Muscle of leg (tissue), 16 donors: ENCODE measurements at places on chromosomes 16 and 17. TPM values are rescaled to one million over a fixed set of nuclear protein-coding genes. Genes with fewer than 3 reads are reported as not detected.

DNA sequence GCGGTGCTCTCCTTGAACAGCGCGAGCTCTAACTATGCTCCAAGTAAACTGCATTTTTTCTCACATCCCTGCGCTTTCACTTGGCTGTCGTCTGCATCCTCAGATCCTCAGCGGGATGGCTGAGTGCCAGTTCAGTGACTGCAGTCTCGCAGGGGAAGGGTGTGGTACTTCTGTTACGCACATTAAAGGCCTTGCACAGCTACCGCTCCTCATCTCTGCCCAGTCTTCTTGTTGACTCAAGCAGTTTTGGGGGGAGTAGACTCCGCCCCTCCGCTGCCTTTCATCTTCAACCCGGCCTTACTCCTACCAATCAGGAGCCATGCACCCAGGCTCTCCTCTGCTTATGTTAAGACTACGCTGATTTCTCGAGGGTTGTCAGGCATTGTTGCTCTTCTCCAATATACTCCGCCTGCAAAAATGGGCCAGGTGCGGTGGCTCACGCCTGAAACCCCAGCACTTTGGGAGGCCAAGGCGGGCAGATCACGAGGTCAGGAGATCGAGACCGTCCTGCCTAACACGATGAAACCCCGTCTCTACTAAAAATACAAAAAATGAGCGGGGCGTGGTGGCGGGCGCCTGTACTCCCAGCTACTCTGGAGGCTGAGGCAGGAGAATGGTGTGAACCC, 10.0 kb downstream of the ATP5PD start:
- H3K4me1 ChIP-seq, result peaks cover 35% of the 10 kb centered on the region
- peak overlapping the region; percentile 98 for H3K27ac ChIP-seq
- H3K27me3 ChIP-seq, result no peaks in the 10 kb centered on the region
- peak; percentile 90 for DNase-seq

DNA sequence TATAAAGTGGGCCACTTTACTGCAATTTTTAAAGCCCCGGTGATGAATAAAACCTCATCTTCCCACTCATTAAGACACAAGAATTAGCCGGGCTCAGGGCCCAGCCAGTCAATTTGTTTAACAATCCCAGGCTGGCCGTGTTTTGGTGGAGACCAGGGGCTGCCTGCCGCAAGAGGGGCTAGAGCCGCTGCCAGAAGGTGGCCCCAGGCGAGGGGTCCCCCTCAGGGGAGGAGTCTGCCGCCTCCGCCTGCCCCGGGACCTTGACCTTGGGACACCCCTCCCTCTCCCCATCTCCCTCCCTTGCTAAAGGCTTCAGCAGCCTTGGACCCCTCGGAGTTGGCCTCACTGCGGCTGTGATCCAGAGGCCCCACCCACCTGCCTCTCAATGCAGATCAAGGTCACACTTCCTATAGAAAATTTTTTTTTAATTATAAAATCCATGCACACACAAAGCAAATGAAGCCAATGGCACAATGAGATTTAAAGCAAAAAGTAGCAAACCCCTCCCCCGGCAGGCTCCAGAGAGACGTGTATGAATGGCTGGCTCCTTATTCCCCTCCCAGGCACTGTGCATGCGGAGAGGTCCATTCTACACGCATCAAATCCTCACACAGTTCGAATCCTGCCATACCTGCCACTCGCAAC, 23.0 kb upstream of the SLC38A10 start:
- no peaks in the 10 kb centered on the region for H3K27me3 ChIP-seq
- H3K4me1 ChIP-seq, result peaks cover 42% of the 10 kb centered on the region
- DNase-seq, result no peak
- H3K27ac ChIP-seq, result no peak overlapping the region
- H3K4me3 ChIP-seq, result no peak overlapping the region
- no peaks in the 10 kb centered on the region for H3K36me3 ChIP-seq

- peaks cover 4% of the 10 kb centered on the region for H3K4me1 ChIP-seq
- H3K36me3 ChIP-seq, result no peaks in the 10 kb centered on the region
- no peak overlapping the region for H3K27ac ChIP-seq
- H3K27me3 ChIP-seq, result no peaks in the 10 kb centered on the region
- H3K4me3 ChIP-seq, result no peak overlapping the region
- DNase-seq, result no peak
These were observed 18.2 kb downstream of the PAFAH1B1 start for GRCh38 chr17:2611627-2612026.

GRCh38 chr17:79815836-79816461, 19.1 kb upstream of the CBX8 start:
- H3K27me3 ChIP-seq, result peaks cover 87% of the 10 kb centered on the region
- H3K36me3 ChIP-seq, result no peaks in the 10 kb centered on the region
- H3K4me1 ChIP-seq, result peaks cover 39% of the 10 kb centered on the region
- no peak for DNase-seq

DNA sequence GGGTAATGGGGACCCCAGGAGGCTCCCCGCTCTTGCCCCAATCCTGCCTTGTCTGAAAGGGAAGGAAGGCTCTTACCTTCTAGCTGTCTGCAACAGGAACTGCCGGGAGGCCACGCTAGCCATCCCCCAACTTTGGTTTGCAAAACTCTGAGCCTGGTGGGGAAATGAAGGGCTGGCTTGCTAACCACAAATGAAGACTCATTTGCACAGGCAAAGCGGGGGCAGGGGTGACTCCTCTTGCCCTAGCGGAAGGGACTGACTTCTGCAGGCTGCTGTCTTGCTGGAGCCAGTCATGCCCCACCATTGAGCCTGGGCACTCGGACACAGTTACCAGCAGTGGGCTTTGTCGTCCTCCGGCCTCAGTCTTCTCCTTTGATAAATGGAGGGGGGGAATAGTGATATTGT, 52.6 kb downstream of the PLCG2 start:
- no peaks in the 10 kb centered on the region for H3K36me3 ChIP-seq
- no peak overlapping the region for H3K4me3 ChIP-seq
- H3K27ac ChIP-seq, result no peak overlapping the region
- no peaks in the 10 kb centered on the region for H3K4me1 ChIP-seq

- no peaks in the 10 kb centered on the region for H3K27me3 ChIP-seq
- peak; percentile 36 for DNase-seq
- peak overlapping the region; percentile 71 for H3K4me3 ChIP-seq
These were observed 2.4 kb downstream of the FBRS start for GRCh38 chr16:30660424-30661261.

DNA sequence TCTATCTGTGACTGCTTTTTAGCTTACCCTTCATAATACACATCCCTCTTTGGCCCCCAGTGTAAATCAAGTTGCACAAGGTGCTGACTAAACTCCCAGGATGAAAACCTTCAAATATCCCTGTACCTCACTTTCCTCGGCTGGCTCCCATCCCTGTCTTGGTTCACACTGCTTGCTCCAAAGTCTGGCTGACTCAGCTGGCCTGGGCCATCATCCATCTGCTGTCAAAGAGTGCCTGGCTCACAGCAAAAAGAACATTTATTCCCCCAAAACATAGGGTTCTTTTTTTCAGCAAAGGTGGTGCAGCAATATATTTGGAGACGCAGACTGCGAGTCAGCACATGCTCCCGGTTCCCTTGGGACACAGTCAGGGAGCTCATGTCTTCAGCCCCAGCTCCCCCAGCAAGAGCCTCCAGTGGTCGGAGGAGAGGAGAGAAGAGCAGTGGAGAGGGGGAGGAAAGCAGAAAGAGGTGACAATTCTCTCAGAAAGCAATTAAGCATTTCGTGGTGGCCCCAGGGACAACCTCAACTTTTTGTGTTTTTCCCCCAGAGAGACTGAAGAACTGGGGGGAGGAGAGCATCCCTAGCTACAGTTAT, 26.1 kb downstream of the GPR142 start:
- H3K4me3 ChIP-seq, result no peak overlapping the region
- H3K27ac ChIP-seq, result no peak overlapping the region
- no peak for DNase-seq

GRCh38 chr16:65343556-65343955, 221.7 kb upstream of the CDH11 start:
- H3K36me3 ChIP-seq, result no peaks in the 10 kb centered on the region
- H3K27ac ChIP-seq, result no peak overlapping the region
- no peak overlapping the region for H3K4me3 ChIP-seq

DNA sequence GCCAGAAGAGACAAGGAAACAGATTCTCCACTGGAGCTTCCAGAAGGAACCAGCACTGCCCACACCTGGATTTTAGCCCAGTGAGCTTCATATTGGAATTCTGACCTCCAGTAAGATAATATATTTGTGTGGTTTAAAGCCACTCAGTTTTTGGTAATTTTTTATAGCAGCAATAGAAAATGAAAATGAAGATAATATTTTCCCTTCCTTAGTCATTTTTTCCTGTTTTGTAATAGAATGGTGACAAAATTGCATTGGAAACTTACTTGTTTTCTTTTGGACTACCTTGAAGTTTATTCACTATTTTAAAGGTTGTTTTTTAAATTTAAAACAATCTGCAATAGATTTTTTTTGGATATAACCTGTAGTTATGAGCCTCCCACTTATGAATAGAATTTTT, 29.8 kb upstream of the IRF8 start:
- H3K27ac ChIP-seq, result no peak overlapping the region
- H3K36me3 ChIP-seq, result no peaks in the 10 kb centered on the region
- DNase-seq, result no peak
- peaks cover 17% of the 10 kb centered on the region for H3K27me3 ChIP-seq
- H3K4me1 ChIP-seq, result no peaks in the 10 kb centered on the region

GRCh38 chr16:54694651-54695050, 236.0 kb upstream of the IRX5 start:
- H3K36me3 ChIP-seq, result no peaks in the 10 kb centered on the region
- H3K27me3 ChIP-seq, result peaks cover 4% of the 10 kb centered on the region
- H3K4me1 ChIP-seq, result no peaks in the 10 kb centered on the region
- H3K4me3 ChIP-seq, result no peak overlapping the region
- no peak for DNase-seq
- H3K27ac ChIP-seq, result no peak overlapping the region

DNA sequence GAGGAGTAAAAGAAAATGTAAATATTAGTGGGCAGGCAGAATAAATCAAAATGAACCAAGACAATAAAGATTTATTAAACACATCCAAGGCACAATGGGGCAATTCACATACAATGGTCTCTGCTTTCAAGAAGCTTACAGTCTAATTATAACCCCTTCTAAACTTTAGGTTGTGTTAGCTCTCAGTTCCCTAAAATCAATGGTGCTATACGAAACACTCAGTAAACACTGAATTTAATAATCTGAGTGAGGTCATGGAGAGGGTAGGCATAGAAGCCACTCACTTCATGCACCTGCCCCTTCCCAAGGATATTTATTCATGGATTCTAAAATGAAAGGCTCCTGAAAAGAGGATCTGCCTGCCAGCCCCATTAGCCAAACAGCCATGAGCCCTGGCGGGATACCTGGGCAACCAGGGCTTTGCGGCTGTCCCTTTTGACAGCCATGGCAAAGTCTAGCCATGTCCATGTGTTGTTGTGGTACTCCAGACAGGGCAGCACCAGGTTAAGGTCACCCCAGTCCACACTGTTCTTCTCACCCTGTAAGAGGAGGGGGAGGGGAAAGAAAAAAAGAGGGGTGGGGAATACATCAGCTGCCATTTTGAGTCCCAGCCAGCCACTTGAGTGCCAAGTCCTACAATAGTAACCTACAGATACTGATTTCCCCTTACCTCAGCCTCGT, 1.4 kb upstream of the RSKR start:
- DNase-seq, result no peak
- H3K27me3 ChIP-seq, result no peaks in the 10 kb centered on the region
- no peak overlapping the region for H3K4me3 ChIP-seq
- H3K27ac ChIP-seq, result no peak overlapping the region
- no peaks in the 10 kb centered on the region for H3K4me1 ChIP-seq
- peaks cover 86% of the 10 kb centered on the region for H3K36me3 ChIP-seq

DNA sequence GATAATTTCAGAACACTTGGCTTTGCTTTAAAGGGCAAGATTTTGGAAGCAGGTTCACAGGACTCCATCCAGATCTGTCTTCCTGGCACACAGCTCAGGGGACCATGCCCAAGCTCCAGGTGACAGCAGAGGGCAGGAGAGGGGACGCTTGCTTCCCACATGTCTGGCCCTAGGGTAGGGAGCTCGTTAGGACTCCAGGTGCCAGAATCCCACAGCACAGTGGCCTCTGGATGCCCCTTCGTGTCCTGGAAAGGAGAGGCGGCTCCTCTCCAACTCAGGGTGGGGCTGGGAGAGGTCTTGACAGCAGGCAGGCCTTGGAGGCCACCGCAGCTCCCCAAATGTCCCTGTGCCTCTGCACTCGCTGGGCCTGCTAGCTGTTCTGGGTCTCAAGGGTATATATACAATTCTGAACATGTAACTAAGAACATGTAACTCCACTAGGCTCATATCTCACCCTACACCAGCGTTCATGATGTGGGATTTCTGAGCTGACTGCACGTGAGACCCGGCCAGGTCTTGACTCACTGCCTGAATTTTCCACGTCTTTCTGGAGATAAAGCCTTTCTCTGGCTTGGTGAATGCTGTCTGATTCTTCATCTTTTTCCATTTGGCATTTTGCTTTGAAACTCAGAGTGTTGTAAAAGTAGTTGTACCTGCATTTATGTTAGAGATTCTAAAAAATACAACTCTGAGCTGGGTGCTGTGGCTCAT, 52.8 kb downstream of the MARCHF10 start:
- no peaks in the 10 kb centered on the region for H3K36me3 ChIP-seq
- peak overlapping the region; percentile 58 for H3K27ac ChIP-seq
- no peaks in the 10 kb centered on the region for H3K27me3 ChIP-seq
- peaks cover 24% of the 10 kb centered on the region for H3K4me1 ChIP-seq
- DNase-seq, result peak; percentile 76

The CORO1A gene
- total RNA-seq, result 4.7 TPM

The HAP1 gene
- 0.04 TPM for total RNA-seq

The C17orf113 gene
- 1.5 TPM for total RNA-seq

The CLUH gene
- total RNA-seq, result 17.5 TPM

The ASB16 gene
- 3.3 TPM for total RNA-seq

The CES5A gene
- not detected for total RNA-seq
